ENCODE measurements at places on chromosomes 7 and 10. TPM values are rescaled to one million over a fixed set of nuclear protein-coding genes. Genes with fewer than 3 reads are reported as not detected.

The LRIT1 gene
- total RNA-seq = not detected

- DNase-seq = no peak
- peaks cover 2% of the 10 kb centered on the region for H3K36me3 ChIP-seq
- peak overlapping the region; percentile 85 for H3K27ac ChIP-seq
- peaks cover 18% of the 10 kb centered on the region for H3K4me1 ChIP-seq
Observed at GRCh38 chr7:97871659-97872024, 566 bp downstream of the ASNS start.

The CALML3 gene
- total RNA-seq = not detected

DNA sequence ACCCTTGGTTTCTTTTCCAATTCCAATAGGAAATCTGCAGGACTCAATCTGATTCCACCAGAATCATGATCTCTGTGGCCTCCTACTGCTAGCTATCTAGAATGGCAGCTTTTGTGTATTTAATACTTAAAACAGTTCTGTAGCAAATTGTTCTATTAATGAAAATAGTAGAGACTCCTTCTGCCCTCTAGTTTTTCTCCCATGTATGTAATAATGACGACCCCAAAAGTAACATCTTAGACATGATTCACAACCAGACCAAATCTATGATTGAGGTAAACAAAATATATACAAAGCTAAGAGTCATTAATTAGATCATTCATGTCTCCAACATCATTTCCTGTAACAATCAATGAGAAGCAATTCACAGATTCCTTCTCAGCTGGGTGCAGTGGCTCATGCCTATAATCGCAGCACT, 259.1 kb upstream of the MKLN1 start:
- peaks cover 3% of the 10 kb centered on the region for H3K36me3 ChIP-seq
- peaks cover 26% of the 10 kb centered on the region for H3K4me1 ChIP-seq
- H3K27me3 ChIP-seq = no peaks in the 10 kb centered on the region
- H3K27ac ChIP-seq = no peak overlapping the region
- H3K4me3 ChIP-seq = no peak overlapping the region

The TBX20 gene
- total RNA-seq = not detected

GRCh38 chr7:116307253-116307652, 96.9 kb downstream of the TES start:
- no peaks in the 10 kb centered on the region for H3K36me3 ChIP-seq
- no peak for DNase-seq
- no peaks in the 10 kb centered on the region for H3K27me3 ChIP-seq
- H3K4me3 ChIP-seq = no peak overlapping the region
- H3K27ac ChIP-seq = no peak overlapping the region

DNA sequence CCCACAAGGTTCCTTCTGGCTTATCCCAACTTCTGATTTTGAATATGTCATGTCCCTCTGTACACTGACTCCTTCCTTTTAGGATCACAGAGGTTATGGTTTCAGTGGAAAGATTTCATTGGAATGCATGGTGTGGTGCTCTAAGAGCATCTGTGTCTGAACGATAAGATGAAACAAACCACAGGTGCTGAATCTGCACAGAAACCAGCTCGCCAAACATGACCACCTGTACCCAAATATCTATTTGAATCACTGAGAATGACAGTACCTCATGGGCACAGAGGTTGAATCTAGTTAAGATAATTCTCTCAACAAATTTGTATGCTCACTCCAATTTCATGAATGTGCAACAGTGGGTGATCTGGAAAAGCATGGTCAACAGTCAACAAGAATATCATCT, 105.3 kb downstream of the DGKI start:
- no peak overlapping the region for H3K4me3 ChIP-seq
- no peak overlapping the region for H3K27ac ChIP-seq
- no peaks in the 10 kb centered on the region for H3K27me3 ChIP-seq

The ATOH7 gene
- total RNA-seq = not detected

The MEOX2 gene
- total RNA-seq = 13.8 TPM

The WNT8B gene
- not detected for total RNA-seq

GRCh38 chr10:71921324-71922027, 42.7 kb upstream of the CHST3 start:
- H3K27me3 ChIP-seq = no peaks in the 10 kb centered on the region
- no peaks in the 10 kb centered on the region for H3K36me3 ChIP-seq
- peak overlapping the region; percentile 16 for H3K27ac ChIP-seq
- peaks cover 19% of the 10 kb centered on the region for H3K4me1 ChIP-seq
- H3K4me3 ChIP-seq = no peak overlapping the region

- no peak for DNase-seq
- no peak overlapping the region for H3K4me3 ChIP-seq
- H3K4me1 ChIP-seq = no peaks in the 10 kb centered on the region
- H3K27me3 ChIP-seq = no peaks in the 10 kb centered on the region
- no peaks in the 10 kb centered on the region for H3K36me3 ChIP-seq
Observed at GRCh38 chr10:17585016-17585415, 32.2 kb downstream of the HACD1 start.

DNA sequence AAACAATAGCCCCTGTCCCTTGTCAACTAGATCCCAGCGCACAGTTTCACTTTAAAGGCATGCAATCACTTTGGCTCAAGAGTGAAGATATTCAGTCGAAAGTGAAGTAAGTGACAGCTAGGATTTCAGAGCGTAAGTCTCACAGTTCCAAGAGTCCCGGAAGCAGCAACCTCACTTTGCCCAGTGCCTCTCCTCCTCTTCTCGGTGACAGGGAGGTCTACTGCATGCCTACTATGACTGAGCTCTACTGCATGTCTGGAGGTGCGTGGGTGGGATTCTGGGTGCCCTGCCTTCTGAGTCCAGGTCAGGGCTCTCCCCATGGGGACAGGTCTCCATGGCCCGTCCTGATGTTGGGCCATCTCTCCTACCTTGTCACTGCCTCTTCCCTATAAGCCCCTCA, 17.0 kb downstream of the PRKCQ start:
- H3K4me1 ChIP-seq = no peaks in the 10 kb centered on the region
- H3K27ac ChIP-seq = no peak overlapping the region
- H3K4me3 ChIP-seq = no peak overlapping the region
- DNase-seq = no peak
- no peaks in the 10 kb centered on the region for H3K27me3 ChIP-seq
- no peaks in the 10 kb centered on the region for H3K36me3 ChIP-seq

DNA sequence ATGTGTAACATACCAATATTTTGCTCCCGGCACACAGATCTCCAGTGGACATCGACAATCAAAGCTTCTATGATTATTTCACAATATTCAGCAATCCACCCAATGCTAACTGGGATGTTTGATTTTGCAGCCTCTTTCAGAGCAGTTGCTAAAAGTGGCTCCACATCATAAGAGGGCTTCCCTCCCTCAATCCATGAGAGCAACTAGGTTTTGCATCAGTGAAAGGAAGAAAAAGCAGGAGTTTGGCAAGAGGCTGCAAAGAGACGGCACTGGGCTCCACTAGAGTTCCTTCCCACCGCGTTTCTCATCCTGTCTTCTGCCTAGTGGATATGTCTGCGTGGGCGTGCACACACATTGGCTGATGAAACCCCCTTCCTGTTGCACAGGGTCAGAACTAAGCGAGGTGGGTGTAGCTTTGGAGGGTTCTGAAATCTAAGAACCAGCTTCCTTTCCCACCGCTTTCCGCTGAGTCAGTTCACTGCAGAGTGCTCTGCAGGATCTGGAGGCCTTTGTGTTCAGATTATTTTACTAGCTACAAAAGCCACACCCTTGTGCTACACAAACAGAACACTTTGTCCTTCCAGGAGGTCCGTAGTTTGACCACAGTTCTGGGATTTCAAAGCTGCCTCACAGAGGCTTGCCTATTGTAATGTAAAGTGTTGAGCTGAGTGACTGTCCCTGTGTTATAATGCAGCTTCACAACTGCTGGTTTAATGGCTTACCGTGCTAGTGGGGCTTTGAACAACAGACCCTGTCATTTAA, 28.1 kb downstream of the ARL4A start:
- DNase-seq = peak; percentile 79
- H3K4me1 ChIP-seq = peaks cover 13% of the 10 kb centered on the region
- no peaks in the 10 kb centered on the region for H3K27me3 ChIP-seq
- no peaks in the 10 kb centered on the region for H3K36me3 ChIP-seq

GRCh38 chr10:16195178-16195769, 241.5 kb upstream of the PTER start:
- H3K36me3 ChIP-seq = no peaks in the 10 kb centered on the region
- H3K4me3 ChIP-seq = no peak overlapping the region
- H3K4me1 ChIP-seq = no peaks in the 10 kb centered on the region

GRCh38 chr10:62869958-62870357, 53.8 kb upstream of the EGR2 start:
- H3K27me3 ChIP-seq = no peaks in the 10 kb centered on the region
- no peaks in the 10 kb centered on the region for H3K4me1 ChIP-seq
- H3K27ac ChIP-seq = no peak overlapping the region
- DNase-seq = no peak
- H3K4me3 ChIP-seq = no peak overlapping the region

The ADD3 gene
- total RNA-seq = 66.0 TPM

- no peak overlapping the region for H3K4me3 ChIP-seq
- H3K4me1 ChIP-seq = no peaks in the 10 kb centered on the region
- no peaks in the 10 kb centered on the region for H3K27me3 ChIP-seq
- peak; percentile 44 for DNase-seq
- H3K36me3 ChIP-seq = no peaks in the 10 kb centered on the region
- H3K27ac ChIP-seq = no peak overlapping the region
Observed at GRCh38 chr7:12436896-12437535, 33.4 kb upstream of the VWDE start.

- H3K4me3 ChIP-seq = no peak overlapping the region
- peaks cover 24% of the 10 kb centered on the region for H3K27me3 ChIP-seq
- H3K27ac ChIP-seq = no peak overlapping the region
Observed at GRCh38 chr10:93075369-93076221, 1.9 kb downstream of the CYP26A1 start.

- H3K4me1 ChIP-seq = no peaks in the 10 kb centered on the region
- H3K36me3 ChIP-seq = no peaks in the 10 kb centered on the region
- H3K4me3 ChIP-seq = no peak overlapping the region
- no peak overlapping the region for H3K27ac ChIP-seq
Observed at GRCh38 chr7:113431406-113431805, 313.1 kb upstream of the SMIM30 start.

The FAM24B gene
- 2.0 TPM for total RNA-seq

DNA sequence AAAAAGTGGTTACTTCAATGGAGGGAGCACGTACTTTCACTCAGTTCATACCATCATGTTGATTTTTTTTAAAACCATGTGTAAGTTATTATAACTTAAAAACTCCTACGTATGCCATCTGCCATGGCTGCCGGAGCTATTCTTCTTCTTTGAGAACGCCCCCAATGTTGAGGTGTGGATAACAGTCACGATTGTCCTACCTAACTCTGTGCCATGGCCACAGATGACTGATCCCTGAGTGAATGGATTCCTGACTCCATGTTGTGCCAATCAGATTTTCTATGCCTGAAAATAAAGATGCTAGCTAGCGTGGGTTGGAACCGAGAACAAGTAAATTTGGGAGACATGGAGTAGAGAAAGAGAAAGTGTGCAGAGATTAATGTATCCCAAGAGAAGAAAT, 5.3 kb downstream of the MCMBP start:
- H3K4me1 ChIP-seq = peaks cover 61% of the 10 kb centered on the region
- peaks cover 4% of the 10 kb centered on the region for H3K36me3 ChIP-seq
- no peak overlapping the region for H3K27ac ChIP-seq
- H3K27me3 ChIP-seq = no peaks in the 10 kb centered on the region
- no peak overlapping the region for H3K4me3 ChIP-seq
- DNase-seq = no peak

DNA sequence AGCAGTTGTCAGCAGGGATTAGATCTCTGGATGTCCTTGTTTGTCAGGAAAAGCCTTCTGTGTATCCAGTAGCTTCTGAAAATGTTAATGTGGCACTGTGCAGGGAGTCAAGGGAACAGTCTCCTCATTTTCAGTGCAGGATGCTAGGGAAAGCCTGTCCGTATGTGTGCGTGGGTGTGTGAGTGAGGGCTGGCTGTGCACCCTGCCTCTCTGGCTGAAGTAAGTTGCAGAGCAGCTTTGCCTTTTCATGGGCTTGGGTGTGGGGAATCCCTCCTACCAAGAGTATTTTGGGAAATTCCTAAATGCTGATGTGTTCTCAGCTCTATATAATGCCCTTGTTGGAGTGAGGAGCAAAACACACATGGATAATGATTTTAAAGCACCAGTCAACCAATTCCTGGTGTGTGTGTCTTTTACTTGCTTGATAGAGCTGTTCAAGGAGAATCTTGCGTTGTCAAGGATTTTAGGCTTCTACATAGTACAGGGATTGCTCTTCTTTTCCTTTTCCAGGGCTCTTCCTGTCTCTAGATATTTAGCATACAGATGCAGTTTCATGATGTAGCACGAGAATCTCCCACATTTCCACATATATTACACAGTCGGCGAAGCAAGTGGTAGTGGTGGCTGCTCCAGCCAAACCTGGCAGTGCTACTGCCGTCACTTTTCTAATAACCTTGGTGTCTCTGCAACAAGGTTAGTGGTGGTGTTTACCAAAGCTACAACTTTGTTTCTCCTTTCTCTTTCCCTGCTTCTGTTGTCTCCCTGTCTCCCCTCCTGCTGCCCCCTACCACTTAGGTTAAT, 92.8 kb downstream of the MCU start:
- peaks cover 10% of the 10 kb centered on the region for H3K4me1 ChIP-seq
- H3K4me3 ChIP-seq = no peak overlapping the region
- no peak for DNase-seq
- H3K27ac ChIP-seq = no peak overlapping the region

- no peaks in the 10 kb centered on the region for H3K36me3 ChIP-seq
- H3K27ac ChIP-seq = peak within 1 kb of the TSS; percentile 72
- no peak for DNase-seq
- peaks cover 75% of the 10 kb centered on the region for H3K4me1 ChIP-seq
- peak within 1 kb of the TSS; percentile 55 for H3K4me3 ChIP-seq
- H3K27me3 ChIP-seq = peaks cover 100% of the 10 kb centered on the region
Observed at GRCh38 chr7:27151931-27152815, at the start of gene HOXA3. Gene HOXA3, minus strand, starts transcription at chr7:27152583. Its CDS starts 41,943 bp downstream, at chr7:27110640.

The MOGAT3 gene
- not detected for total RNA-seq

GRCh38 chr7:131196803-131197202, 130.9 kb upstream of the MKLN1 start:
- H3K27me3 ChIP-seq = no peaks in the 10 kb centered on the region
- DNase-seq = no peak
- H3K36me3 ChIP-seq = no peaks in the 10 kb centered on the region
- H3K4me1 ChIP-seq = no peaks in the 10 kb centered on the region

- peak overlapping the region; percentile 96 for H3K27ac ChIP-seq
- no peaks in the 10 kb centered on the region for H3K27me3 ChIP-seq
- peak overlapping the region; percentile 45 for H3K4me3 ChIP-seq
- peaks cover 50% of the 10 kb centered on the region for H3K4me1 ChIP-seq
- DNase-seq = no peak
- peaks cover 66% of the 10 kb centered on the region for H3K36me3 ChIP-seq
Observed at GRCh38 chr7:1538544-1539180, 8.2 kb downstream of the MAFK start.

- H3K27ac ChIP-seq = no peak overlapping the region
- peak; percentile 44 for DNase-seq
- no peaks in the 10 kb centered on the region for H3K4me1 ChIP-seq
Observed at GRCh38 chr10:1454428-1454827, 282.9 kb downstream of the ADARB2 start.

Measured in stomach (tissue), 19 donors.